Activated T-helper 1 cell treated with Interleukin-2 at 50 U/mL for 16 hours (primary cell): ENCODE measurements at places on chromosomes 3 and 15.

DNA sequence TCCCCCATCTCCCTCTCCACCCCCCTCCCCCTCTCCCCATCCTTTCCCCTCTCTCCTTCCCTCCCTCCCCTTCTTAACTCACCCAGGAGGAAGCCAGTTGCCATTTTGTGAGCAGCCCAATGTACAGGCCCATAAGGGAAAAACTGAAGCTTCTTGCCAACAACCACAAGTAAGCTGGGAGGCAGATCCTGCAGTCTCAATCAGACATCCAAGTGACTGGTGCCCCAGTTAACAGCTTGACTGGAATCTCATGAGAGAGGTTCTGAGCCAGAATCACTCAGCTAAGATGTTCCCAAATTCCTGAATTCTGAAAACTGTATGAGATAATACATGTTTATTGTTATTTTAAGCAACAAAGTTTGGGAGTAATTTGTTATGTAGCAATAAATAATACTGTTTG lies 90.7 kb downstream of the C3orf70 start:
- DNase-seq, result no peak

- no peak for DNase-seq
Observed at GRCh38 chr3:70519913-70520659, 207.6 kb upstream of the MDFIC2 start.

GRCh38 chr15:84714372-84714771 lies 1.6 kb downstream of the SEC11A start:
- DNase-seq, result no peak

- no peak for DNase-seq
Observed at GRCh38 chr3:65979731-65980130, 59.0 kb downstream of the MAGI1 start.

GRCh38 chr15:30984542-30984941 lies 6.9 kb downstream of the MTMR10 start:
- DNase-seq, result no peak

DNA sequence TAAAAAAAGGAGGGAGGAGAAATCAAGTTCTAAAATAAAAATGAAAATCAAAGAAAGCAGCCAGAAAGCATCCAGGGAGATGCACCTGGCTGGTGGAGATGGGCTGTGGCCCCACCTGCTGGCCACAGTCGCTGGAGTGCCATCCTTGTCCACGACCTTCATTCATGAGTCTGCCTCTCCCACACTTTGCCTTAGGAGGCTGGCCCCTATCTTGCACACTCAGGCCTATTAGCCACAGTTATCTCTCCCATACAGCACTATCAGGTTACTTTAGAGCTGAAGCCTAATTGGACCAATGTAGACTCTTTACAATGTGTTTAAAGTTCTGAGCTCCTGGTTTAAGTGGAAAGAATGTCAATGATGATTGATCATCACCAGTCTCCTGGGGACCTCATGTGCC lies 392.0 kb upstream of the RORA start:
- DNase-seq, result no peak

DNA sequence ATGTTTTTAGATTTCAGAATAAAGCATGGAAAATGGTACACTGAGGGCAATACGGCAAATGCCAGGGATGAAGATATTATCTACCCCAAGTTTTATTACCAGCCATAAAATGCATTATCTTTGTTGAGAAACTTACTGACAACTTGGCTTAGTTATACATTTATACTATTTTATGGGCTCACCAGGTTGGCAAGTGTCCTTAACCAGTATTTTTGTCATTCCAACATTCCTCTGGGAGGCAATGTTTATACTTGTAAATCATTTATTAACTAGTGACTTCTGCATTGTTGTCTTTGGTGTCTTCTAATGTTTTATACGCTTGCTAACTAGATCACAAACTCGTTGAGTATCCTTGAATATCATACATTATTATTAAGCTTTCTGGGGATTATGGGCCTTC lies 18.0 kb upstream of the ADGRG7 start:
- no peak for DNase-seq

DNA sequence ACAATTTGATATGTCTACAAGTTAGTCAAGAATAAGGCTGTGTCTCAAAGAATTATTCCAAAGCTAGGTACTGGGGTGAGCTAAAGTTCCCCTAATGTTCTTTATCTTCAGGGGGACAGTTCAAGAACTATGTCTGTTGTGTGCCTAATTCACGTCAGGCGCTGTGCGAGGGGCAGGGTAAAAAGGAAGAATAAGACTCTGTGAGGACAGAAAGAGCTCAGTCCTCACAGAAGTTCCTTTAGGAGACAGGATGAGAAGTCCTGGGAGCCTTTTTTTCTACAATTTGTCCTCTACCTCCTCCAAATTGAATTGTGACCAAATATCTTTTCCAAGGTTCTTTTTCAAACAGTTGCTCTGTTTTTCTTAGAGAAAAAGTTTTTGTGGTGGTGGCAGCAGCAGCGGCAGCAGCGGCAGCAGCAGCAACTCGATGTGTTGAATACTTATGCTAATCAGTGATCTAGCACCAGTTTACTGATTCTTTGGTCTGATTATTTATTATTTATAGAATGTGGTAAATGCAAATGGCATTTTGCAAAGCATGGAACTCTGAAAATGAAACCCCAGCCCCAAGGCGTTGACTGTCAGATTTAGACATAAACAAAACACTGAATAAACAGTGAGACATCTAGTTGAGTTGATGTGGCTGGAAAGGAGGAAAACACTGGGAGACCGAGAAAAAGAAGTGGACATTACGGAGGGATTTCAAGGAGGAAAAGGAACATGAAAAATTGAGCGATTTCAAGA lies 88.6 kb downstream of the GTPBP8 start:
- DNase-seq, result no peak

DNA sequence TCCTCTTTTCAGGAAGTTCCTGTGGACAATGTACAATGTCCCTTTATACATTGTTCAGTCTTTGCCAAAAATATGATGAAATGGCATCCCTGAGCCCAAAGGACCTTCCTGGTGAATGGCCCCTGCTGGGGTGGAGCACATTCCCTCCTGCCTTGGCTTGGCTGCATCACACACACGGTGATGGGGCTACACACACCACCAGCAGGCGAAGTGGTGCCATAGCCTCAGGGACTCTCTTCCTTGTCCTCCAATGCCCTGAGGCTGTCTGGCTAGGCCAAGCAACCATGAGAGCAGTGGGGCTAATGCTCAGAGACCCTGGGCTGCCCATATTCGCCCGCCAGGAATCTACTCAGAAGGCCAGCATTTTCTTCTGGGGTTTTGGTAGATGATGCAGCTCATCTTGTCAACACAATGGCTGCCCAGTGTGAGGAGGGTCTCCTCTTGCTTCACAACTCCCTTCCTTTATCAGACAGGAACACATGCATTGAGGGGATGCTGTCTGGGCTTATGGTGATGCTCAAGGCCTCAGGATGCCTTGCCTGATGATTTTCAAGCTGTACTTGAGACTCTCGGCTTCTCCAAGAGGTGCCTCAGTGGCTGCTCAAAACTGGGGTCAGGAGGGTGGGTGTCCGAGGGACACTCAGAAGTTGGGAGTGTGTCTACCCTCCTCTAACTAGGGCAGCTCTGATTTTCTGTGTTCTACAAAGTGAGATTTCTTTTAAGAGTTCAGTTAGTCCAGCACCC lies 40.9 kb upstream of the EPHB1 start:
- DNase-seq, result no peak

- no peak for DNase-seq
Observed at GRCh38 chr3:37556789-37557301, 304.8 kb upstream of the CTDSPL start.

DNA sequence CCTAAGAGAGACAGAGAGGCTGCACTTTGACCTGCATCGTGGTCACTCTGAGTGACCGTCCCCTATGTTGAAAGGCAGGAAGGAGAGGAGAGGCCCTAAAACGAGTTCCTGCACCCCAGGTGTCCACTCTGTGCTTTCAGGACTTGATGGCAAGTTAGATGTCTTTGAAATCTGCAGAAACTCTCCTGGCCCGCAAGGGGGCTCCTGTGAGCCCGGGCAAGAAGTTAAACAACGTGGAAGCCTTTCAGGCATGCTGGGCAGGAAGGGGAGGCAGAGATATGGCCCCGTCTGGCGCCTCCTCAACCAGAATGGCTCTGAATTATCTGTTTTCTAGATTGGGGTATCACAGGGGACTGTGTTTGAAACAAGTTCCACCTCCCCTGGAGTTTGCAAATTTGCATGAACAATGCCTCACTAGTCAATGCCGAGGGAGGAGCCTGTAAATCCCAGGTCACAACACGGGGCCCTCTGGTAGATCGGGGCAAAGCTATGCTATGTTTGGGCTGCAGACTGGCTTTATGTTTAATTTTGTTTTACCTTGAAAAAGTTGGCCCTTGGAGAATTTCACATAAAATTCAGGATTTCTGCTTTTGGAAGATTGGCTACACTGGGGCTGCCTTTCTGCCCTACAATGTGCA lies 9.8 kb downstream of the CTXND1 start:
- DNase-seq, result no peak

DNA sequence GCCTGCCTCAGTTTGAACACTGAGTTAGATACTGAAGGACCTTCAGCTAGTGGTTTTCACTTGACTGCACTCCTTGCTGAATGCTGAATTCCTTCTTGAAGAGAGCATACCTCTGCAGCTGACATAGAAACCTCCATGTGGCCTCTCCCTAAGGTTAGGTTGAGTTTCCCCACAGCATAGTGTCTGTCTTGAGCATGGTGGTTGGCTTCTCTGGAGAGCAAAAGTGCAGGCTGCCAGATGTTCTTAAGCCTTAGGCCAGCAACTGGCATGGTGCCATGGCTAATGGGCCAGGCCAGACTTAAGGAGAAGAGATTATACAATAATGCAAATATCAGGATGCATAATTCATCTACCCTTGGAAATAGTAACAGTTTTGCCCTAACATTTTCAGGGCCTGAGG lies 545.6 kb upstream of the ZNF385D start:
- no peak for DNase-seq

GRCh38 chr3:170752571-170753155 lies 117.3 kb downstream of the RPL22L1 start:
- DNase-seq, result no peak

DNA sequence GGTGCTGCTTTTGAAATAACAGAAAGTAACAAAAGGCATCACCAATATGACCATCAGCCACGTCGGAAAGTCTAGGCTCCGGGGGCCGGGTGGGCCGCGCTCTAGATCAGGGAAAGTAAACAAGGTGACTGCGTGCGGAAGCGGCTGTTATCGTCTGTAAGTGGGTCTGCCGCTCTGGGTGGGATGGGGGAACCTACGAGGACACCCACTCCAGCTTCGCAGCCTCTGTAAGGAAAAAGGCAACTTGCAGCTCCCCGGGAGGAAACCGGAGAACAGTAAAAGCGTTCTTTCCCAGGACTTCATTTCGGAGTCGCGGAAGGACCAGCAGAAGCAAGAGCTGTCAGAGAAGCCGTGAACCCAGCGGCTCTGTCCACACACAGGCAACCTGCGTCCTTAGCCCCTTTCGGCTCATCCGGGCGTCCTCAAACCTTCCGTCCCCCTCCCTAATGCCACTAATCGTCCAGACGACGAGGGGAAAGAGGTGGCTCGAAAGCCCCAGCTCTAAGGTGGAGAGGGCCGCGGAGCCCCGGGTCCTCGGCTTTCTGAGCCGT lies 461 bp downstream of the XRN1 start:
- DNase-seq, result peak; percentile 15

DNA sequence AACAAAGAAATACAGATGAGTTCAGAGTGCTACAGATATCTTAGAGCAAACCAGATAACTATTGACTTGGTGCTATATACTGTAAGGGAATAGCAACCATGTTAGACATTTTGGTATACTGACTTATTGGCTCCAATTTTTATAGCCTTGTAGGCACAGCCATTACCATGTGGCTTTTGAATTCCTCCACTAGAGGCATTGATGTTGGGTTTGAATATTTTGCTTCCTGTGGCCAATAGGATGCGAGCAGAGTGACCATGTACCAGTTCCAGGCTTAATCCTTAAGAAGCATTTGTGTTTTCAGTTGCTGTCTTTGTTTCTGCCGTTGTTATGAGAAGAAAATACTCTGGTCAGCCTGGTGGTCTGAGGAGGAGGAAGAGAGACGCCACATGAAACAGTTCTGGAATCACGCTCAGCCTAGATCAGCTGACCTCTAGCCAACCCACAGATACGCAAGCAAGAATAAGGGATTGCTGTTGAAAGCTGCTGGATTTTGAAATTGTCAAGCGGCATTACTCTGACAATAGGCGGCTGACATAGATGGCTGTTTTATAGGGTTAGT lies 109.4 kb upstream of the TNIK start:
- DNase-seq, result no peak

GRCh38 chr3:51932471-51933370 lies 9.0 kb downstream of the RRP9 start:
- no peak for DNase-seq

GRCh38 chr15:74174219-74174957 lies 878 bp downstream of the ISLR start:
- DNase-seq, result no peak

- no peak for DNase-seq
Observed at GRCh38 chr3:7410782-7411181, 549.9 kb downstream of the GRM7 start.

DNA sequence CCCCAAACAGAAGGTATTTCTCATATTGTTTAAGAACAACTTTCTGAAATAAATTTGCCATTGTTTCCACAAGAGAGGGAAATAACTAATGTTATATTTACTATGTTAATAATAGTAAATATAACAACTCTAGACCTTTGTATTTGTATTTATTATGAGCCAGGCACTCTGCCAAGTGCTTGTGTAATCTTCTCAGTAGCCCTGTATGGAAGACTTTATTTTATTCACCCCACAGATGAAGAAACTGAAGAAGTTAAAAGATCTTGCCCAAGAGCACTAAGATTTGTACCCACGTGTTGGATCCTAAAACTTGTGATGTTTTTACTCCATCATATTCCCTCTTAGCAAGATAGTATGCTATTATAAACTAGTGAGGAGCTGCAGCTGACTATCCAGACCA lies 12.0 kb upstream of the GNB4 start:
- no peak for DNase-seq

DNA sequence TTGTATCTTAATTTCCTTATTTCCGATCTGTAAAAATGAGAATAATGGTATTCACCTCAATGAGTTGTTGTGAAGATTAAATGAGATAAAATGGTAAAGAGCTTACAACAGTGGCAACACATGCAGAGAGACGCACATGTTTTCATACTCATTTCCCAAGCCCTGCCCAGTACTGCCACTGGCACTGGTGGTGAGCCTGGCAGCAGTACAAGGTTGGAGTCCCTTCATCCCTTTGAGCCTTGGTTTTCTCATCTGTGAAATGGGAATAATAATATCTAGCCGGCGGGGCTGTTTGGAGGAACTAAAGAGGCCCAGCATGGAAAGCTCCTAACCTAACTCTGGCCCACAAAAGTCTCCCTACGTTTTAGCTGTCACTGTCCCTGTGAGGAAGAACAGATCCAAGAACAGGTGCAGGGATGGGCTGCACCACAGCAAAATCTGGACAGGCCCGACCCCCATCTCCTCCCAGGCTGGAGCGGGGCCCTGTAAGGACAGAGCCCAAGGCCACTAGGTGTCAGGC lies 866 bp upstream of the CD276 start:
- no peak for DNase-seq

DNA sequence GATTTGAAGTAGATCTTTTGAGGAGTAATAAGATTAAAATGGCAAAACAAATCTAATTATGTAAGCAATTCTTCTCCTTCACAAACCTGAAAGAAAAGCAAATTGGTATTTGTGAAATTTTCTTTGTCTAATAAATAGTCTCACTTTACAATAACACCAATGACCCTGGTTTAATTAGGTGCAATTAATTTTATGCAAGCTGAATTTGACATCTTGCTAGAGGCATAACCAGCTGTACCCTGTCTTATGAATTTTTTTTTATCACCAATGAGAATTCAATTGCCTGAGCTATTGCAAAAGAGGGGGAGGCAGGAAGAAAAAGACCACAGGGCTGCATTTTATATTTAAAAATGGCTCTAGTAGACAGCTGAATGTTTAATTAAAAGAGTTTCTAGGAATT lies 113.5 kb upstream of the IL12A start:
- DNase-seq, result no peak

GRCh38 chr3:101193957-101194356 lies 126.4 kb downstream of the IMPG2 start:
- no peak for DNase-seq
